Activated CD8-positive, alpha-beta T cell treated with anti-CD3 and anti-CD28 coated beads for 36 hours (primary cell): ENCODE measurements at places on chromosomes 1 and 21.
A peak's percentile ranks its signal among the peaks of the same experiment; 100 is the strongest.

DNA sequence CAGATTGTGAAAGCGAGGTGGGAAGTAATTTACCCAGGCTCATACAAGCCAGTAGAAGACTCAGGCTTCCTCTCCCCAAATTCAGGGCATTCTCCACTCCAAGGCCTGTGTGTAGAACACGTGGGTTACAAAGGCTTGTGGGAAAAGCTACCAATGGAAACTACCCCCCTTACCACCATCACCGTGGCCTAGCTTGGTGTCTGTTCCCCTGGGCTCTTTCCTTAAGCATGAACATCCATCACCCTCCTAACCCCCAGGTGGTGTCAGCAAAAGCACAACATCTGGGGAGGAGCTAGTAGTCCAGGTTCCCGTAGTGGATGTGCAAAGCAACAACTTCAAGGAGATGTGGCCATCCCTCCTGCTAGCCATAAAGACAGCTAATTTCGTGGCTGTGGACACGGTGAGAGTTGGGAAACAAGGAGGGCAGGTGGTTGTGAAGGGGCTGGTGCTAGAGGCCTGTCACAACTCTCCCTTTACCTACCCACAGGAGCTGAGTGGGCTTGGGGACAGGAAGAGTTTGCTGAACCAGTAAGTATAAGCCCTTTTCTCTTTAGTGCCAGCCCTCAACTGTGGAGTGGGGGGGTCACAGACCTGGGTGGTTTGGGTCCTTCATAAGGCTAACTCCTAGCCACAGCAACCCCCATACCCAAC lies 701 bp upstream of the MUTYH start:
- peak; percentile 40 for DNase-seq

- no peak for DNase-seq
Observed at GRCh38 chr1:36717431-36717830, 234.7 kb upstream of the CSF3R start.

DNA sequence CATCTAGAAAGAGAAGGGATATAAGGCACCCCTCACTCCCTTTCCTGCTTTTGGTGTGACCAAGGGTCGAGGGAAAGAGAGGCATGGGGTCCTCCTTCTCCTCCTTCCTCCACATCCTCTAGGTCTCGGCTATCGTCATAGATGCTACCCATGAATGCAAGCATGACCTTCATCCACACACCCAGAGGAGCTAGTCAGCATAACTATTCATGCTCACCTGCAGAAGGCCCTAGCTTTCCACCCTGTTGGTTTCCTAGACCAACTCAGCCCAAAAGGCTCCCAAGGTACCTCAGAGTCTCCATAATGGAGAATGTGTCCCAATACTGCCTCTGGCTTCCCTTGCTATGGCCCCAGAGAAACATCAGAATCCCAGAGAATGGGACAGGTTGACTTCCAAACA lies 33.2 kb downstream of the MSTO1 start:
- no peak for DNase-seq

DNA sequence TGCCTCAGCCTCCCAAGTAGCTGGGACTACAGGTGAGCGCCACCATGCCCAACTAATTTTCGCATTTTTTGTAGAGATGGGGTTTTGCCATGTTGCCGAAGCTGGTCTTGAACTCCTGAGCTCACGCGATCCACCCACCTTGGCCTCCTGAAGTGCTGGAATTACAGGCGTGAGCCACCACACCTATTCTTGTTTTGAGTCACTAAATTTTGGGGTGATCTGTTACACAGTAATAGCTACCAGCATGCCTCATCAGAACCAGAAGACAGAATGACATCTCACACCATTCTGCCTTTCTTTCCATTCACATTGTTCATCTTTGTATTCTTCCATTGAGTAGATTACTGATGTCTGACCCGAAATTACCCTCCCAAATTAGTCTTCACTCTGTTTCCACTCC lies 9.1 kb downstream of the RHBDL2 start:
- DNase-seq, result no peak

- no peak for DNase-seq
Observed at GRCh38 chr1:178055779-178056471, 38.0 kb upstream of the RASAL2 start.

GRCh38 chr1:85553416-85554335 lies 26.9 kb upstream of the CCN1 start:
- DNase-seq, result no peak

- no peak for DNase-seq
Observed at GRCh38 chr1:245707941-245708340, 553.2 kb downstream of the KIF26B start.

GRCh38 chr21:15224346-15225086 lies 159.7 kb upstream of the NRIP1 start:
- no peak for DNase-seq

DNA sequence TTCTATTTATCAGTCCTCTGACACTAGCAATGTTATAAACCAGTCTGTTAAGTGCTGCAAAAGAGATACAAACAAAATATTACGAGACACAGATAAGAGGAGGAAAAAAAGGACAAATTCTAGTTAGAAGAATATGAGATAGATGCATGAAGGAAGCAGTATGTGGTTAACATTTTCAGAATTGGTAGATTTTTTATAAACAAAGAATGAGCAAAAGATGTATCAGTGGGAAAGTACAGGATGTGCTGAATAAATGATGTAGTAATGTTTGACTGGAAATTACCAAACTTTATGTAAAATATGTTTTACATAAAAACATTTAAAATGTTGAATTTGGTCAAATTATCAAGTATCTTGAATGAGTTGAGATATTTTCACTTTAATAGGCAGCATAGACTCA lies 574.2 kb downstream of the NUF2 start:
- DNase-seq, result no peak

DNA sequence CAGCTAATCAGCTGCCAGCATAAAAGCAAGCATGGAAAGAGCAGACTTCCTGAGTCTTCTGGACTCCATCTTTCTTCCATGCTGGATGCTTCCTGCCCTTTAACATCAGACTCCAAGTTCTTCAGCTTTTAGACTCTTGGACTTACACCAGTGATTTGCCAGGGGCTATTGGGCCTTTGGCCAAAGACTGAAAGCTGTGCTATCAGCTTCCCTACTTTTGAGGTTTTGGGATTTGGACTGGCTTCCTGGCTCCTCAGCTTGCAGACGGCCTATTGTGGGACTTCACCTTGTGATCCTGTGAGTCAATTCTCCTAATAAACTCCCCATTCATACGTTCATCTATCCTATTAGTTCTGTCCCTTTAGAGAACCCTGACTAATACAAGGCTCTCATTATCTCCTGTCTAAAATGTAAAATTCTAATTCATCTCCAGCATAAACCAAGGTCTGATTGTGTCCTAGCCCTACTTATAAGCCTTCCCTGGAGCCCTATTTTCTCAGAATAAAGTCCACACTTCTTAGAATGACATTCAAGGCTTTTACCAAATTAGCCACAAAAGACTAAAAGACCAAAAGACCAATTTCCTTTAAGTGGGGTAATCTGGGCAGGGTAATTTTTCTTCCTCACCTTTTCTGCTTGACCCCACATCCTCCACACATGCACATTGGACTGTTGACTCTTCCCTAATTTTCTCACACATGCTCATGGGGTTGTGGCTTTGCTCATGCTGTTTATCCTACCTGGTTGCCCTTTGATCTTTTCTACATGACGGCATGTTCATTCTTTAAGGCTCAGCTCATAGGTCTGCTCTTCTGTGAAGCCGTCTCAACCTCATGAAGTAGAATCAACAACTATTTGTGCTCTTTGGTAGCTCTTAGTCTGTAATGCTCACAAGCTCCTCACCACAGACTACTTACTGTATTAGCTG lies 18.1 kb upstream of the ENAH start:
- DNase-seq, result no peak

- peak; percentile 61 for DNase-seq
Observed at GRCh38 chr1:5390504-5390903, 601.7 kb downstream of the NPHP4 start.

DNA sequence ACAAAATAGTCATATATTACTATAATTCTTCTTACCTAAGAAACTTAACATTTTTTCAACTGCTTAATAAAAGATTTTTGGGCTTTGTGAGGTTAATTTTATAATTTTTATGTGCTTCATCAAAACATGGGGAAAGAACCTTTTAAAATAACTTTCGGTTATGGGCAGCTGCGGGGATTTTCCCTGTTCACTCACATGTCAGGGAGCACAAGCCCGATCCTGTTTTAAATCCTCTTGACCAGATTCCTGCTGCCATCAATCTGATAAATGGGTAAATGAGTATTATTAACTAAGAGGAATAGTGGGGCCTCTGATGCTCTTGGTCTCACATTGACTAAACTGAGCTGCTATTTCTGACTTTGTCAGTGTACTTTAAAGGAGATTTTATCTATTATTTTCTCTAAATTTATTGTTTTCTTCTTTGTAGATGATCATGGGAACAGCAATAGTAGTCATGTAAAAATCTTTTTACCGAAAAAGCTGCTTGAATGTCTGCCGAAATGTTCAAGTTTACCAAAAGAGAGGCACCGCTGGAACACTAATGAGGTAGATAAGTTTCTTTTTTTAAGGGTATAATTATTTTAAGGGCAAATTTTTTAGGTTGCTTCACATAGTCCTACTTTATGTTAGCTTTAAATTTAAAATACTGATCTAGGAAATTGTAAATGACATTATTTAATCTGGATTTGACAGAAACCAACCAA lies 39.6 kb downstream of the CAMTA1 start:
- no peak for DNase-seq

DNA sequence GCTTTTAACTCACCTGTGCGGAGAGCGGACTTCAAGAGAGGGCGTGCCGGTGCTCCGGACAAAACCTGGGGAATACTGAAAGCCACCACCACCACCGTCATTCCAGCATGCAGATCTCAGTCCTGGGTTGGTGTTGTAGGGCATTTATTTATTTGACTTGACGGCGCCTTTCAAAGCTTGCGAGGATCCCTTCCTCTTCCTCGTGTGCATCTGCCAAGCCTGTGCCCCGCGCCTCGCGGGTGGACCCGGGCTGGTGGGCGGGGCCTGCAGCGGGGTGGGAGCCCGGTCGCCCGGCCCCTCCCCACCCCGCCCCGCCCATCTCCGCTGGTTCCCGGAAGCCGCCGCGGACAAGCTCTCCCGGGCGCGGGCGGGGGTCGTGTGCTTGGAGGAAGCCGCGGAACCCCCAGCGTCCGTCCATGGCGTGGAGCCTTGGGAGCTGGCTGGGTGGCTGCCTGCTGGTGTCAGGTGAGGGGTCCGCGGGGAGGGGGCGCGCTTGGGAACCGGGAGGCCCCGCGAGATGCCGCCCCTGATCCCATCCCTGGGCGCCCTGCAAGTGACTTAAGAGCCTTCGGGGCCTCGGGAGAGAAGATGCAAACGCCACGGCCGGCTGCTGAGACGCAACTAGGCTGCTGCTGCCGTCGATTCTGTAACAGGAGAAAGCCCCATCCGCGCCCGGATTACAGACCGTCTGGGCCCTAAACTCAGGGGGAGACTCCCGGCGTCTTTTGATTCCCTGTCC lies at the start of gene IL10RB:
Gene IL10RB, plus strand, starts transcription at position 318 of the 739 bp plus-strand sequence. Its CDS starts 99 bp downstream, at position 417.
- DNase-seq, result peak; percentile 70

DNA sequence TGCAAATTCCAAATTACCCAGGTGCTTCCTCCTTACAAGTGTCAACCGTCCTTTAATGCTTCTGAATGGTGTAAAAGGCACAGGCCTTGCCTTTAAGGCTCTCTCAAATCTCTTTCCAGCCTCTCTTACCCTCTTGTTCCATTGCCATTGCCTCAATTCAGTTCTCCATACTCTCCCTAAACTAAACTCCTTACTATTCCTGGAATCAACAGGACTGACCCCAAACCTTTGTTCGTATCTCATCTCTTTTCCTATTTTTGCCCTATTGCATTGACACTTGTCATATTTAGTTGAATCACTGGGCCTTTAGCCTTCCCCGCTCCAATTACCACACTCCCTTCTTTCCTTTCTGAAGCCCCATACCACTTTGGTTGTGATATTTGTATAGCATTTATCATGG lies 3.9 kb upstream of the CD55 start:
- DNase-seq, result no peak

- no peak for DNase-seq
Observed at GRCh38 chr1:20921285-20921684, 134.2 kb upstream of the HP1BP3 start.

GRCh38 chr1:147804942-147805723 lies 44.7 kb upstream of the GJA5 start:
- DNase-seq, result no peak

DNA sequence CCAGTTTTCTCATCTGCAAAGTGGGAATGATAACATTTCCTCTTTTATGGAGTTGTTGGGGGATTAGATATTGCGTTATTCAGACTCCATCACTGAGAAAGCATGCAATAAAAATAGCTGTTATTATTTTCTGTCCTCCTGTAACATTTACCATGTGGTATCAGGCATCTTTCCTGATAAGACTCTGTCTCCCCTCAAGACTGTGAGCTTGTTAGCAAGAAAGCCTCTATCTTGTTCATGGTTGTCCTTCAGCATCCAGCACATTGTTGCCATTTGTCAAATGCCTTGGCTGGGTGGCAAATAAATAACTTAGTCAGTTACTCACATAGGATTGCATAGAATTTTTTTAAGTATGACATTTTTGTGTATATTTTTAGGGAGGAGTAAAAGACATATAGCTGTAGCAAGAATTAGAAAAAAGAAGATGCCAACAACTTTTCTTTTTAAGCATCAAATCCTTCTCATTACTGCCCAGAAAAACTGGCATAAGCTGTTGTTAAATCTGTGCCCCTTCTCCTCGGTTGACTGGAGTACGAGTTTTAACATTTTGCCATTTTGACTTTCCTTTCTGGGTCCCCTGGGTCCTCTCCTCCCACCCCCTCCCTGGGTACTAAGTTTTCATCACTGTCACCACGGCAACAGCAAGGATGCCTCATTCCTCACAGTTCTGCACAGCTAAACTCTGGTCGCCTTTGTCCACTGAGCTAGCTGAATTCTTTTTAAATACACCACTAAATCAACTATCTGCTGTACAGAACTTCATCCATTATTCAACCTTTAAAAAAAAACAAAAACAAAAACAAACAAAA lies 1.0 kb upstream of the JAM2 start:
- DNase-seq, result no peak
